NCI-H2107 (cell line): ENCODE measurements at places on chromosomes 4 and X.
A peak's percentile ranks its signal among the peaks of the same experiment; 100 is the strongest.

- no peak for DNase-seq
Observed at GRCh38 chrX:10121787-10122186, 35.0 kb upstream of the CLCN4 start.

- no peak for DNase-seq
Observed at GRCh38 chrX:101416691-101417090, 8.7 kb downstream of the HNRNPH2 start.

DNA sequence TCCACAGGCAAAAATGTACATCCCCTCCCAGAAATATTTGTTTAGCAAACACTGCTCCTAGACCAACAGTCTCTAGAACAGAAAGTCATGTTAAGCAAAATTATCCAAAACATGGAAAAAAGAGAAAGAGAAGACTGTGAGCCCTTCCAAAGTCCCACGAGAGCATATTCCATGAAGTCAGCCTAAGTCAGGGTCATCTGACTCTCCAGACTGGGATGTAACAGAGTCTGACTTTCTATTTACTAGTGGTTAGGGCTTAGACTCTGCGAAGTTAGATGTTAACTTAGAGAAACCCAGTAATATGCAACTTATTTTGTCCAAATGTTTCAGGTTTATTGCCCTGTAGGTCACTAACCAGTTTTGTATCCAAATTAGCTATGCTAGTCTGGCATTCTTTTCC is 102.3 kb downstream of the MID1 start:
- no peak for DNase-seq

DNA sequence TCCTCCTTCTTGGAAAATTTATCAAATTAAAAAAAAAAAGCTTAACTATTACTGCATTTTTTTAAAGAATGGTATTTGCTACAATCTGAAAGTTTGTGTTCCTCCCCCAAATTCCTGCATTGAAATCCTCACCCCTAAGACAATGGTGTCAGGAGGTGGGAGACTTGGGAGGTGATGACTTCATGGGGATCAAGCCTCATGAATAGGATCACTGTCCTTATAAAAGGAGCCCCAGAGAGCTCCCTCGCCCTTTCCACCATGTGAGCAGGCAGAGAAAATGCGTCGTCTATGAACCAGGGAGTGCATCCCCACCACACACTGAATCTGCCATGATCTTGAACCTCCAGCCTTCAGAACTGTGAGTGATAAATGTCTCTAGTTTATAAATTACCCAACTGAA is 38.0 kb downstream of the DHRSX start:
- no peak for DNase-seq

GRCh38 chr4:158295053-158295452 is 84.8 kb downstream of the TMEM144 start:
- no peak for DNase-seq

- DNase-seq, result no peak
Observed at GRCh38 chr4:144288011-144288903, 147.7 kb upstream of the GYPA start.

DNA sequence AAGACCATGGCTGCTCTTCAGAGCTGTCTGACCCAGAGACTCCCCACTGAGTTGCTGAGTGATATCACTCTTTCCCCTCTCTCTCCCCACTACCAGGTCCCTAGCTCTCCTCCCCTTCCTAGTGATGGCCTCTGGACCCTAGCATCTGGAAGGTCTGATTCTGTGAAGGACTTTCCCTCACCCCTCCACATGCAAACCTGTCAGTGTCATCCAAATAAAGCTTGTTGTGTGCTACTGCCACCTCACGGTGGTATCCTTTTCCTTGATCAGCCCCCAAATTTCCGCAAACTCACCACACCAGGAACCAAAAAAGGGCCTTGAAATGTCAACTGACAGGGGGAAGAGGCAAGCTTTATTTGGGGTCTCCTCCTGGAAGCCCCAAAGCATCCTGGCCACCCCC is 500.2 kb downstream of the IDS start:
- DNase-seq, result no peak

DNA sequence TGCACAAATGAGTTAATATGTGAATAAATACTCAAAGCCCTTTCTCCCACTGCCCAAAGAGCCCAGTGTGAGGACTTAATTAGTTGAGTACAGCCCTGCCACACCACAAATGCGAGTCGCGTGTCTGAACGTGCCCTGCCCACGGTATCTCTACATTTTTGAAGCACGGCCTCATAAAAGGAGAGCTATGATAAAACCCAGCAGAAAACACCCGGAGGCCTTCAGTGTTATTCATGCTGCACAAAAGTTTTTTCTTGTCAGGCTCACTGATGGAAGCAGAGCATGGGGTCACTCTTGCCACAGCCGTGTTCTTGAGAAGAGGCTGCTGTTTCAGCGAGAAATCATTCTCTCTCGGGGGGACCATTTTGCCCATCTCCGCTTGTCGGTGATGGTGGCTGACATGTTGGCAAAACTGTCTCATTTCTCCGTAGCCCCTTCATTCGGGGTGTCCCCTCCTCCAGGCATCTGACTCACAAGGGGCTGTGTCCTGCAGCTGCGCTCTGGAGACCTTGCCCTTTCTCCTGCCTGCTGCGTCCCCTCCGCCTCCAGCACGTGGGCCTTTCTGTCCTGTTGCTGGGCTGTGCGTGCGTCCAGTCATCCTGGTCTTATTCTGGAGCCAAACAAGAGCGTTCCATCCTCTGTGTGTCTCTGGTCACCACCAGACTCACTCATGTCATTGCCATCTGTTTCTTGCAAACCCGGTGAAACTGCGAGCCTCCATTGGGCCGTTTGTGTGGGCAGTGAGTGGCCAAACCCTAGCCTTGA is 88.8 kb downstream of the SORCS2 start:
- no peak for DNase-seq

DNA sequence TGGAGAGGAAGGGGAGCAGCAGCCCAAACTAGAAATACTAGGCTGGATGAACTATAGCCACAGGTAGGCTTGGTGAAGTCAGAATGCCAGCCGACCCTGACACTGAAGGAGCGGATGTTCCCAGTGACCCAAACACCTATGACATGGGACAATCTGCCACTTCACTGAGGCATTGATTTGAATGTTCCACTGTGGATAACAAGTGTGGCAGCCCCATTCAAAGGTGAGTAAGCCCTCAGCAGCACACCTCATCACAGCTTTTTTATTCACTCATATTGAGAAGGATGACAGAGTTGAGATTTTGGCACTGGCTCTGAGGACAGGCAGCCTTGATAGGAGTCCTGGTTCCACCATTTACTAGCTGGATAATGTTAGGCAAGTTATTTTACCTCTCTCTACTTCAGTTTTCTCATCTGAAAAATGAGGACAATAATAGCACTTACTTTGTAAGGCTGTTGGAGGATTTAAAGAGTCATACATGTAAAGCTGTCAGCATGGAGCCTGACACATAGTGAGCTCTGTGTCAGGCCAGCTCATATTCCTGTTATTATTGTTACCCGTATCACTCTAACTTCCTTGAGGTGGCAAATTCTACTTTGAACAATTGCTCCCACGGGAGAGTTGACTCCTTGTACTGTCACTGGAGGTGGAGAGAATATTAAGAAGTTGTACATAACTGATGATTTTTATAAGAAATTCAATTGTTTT is 114.6 kb downstream of the RASL11B start:
- no peak for DNase-seq

DNA sequence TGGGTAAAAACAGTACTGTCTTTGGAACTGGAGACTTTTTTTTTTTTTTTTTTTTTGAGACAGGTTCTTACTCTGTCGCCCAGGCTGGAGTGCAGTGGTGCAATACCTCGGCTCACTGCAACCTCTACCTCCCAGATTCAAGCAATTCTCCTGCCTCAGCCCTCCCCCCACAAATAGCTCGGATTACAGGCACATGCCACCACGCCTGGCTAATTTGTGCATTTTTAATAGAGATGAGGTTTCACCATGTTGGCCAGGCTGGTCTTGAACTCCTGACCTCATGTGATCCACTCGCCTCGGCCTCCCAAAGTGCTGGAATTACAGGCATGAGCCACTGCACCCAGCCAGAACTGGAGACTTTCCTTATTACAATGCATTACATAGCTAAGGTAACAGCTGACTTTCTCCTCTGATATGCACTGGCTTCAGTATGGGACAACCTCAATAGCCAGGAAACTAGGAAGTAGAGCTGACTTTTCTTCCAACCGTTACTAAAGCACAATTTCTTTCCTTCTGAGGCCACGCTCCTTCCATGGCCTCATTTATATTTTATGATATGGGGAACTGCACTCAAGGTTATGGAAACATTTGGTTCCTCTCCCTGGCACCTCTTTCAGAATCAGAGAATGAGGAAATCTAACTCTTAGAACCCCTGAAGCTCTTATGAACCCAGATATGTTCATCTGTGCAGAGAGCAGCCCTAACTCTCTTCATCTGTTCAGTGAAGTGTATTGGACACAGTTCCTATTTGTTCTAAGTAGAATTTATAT is 53.5 kb upstream of the FAM9B start:
- DNase-seq, result no peak

GRCh38 chr4:168781926-168782325 is 228.1 kb downstream of the CBR4 start:
- DNase-seq, result no peak

GRCh38 chr4:123743848-123744247 is 347.3 kb downstream of the SPRY1 start:
- DNase-seq, result no peak

DNA sequence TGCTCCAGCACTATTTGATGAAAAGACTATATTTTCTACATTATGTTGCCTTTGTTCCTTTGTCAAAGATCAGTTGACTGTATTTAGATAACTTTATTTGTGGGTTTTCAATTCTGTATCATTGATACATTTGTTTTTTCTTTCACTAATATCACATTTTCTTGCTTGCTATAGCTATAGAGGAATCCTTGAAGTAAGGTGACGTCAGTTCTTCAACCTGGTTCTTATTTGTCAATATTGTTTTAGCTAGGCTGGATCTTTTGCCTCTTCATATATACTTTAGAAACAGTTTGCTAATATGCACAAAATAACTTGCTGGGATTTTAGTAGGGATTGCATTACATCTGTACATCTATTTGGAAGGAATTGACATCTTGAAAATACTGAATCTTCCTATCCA is 21.0 kb downstream of the TECRL start:
- no peak for DNase-seq

DNA sequence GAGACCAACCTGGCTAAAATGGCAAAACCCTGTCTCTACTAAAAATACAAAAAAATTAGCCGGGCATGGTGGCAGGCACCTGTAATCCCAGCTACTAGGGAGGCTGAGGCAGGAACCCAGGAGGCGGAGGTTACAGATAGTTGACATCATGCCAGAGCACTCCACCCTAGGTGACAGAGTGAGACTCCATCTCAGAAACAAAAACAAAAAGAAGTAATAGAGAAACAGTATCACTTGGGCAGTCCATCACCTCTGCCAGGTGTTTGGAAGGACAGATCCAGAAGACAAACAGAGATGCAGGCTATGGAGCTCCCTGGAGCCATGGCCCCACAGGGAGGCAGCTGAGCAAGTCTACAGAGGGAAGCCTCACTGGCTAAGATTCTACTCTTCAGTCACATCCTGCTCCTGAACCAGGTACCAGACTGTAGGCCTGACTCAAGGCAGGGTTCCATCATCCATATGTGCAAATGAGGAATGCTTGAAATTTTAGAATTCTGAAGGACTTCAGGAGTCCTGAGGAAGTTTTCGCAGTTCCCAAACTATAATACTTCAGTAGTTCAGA is 81.4 kb upstream of the CPEB2 start:
- no peak for DNase-seq

GRCh38 chr4:157818946-157819692 is 353.7 kb downstream of the GASK1B start:
- no peak for DNase-seq

DNA sequence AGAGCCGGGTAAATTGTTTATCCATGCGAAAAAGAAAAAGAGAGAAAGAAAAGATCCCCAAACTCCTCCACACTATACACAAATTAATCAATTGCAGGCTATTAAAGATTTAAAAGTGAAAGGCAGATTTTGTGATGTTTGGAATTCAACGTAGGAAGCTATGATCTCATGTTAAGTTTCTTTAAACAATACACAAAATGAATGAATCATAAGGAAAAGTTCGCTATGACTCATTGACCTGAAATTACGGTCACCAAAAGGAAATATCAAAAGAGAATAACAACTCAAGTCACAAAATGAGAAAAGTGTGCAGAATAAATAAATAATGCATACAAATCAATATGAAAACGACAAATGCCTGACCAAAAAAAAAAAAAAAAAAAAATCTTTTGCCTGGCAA is 28.6 kb downstream of the CLNK start:
- DNase-seq, result no peak

DNA sequence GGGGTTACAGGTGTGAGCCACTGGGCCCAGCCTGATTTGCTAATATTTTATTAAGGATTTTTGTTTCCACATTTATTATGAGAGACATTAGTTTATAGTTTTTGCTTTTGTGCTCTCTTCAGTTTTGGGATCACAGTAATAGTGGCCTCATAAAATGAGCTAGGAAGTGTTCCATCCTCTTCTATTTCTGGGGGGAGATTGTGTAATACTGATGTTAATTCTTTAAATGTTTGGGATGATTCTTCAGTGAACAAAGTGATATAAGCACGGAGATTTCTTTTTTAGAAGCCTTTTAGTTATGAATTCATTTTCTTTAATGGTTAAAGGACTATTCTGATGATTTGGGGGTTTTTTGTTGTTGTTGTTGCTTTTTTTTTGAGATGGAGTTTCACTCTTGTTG is 41.3 kb downstream of the RBMX start:
- no peak for DNase-seq

GRCh38 chr4:160284516-160284915 is 1181.6 kb downstream of the RAPGEF2 start:
- no peak for DNase-seq

GRCh38 chr4:38024206-38024509 is 64.0 kb downstream of the PTTG2 start:
- DNase-seq, result no peak

DNA sequence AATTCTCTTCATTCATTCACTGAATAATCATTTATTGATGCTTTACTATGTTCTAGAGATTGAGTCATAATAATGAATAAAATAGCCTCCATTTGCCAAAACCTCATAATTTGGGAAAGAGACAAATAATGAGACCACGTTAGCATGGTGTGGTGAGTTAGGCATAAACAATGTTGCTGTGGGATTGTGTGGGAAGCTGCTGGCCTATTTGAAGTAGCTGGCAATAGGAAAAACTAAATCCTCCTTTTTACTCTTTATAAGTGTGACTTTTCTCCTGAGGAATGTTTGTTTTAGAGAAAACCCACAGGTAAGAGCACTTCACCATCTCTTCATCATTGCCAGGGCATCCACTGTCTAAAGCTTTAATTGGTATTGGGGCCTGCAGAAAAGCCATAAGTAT is 95.3 kb downstream of the AREG start:
- no peak for DNase-seq

- DNase-seq, result no peak
Observed at GRCh38 chr4:3417448-3417847, 24.3 kb upstream of the HGFAC start.

DNA sequence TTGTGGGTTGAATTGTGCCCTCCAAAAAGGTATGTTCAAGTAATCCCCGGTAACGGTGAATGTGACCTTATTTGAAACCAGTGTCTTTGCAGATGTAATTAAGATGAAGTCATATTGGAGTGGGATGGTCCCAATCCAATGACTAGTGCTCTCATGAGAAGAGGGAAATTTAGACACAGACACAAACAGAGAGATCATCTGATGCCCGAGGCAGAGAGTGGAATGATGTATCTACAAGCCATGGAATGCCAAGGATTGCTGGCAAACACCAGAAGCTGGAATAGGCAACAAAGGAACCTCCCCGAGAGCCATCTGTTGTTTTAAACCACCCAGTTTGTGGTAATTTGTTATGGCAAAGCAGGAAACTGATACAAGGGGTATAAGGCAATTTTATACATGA is 35.1 kb downstream of the RPS6KA3 start:
- DNase-seq, result no peak

- no peak for DNase-seq
Observed at GRCh38 chrX:44085209-44085608, 112.0 kb upstream of the NDP start.

GRCh38 chr4:53196882-53197771 is 168.7 kb downstream of the SCFD2 start:
- peak; percentile 3 for DNase-seq
